ENCODE measurements at places on chromosomes 16 and 17.

DNA sequence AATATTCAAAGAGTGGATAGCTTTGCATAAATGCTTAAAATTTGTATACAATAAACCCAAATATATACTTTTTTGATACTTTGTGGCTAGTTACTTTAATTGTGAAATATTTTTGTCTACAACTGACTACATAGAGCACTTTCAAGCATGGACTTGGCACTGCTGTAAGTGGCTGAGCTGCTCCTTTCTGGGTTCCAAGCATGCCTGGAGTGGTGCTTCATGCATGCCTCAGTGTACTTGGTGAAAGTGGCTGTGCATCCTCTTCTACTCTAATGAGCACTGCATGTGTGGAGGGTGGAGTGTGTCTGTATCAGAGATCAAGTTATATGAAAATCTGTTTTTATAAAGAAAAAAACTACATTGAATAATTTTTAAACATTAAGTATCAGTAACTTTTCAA lies 94.1 kb downstream of the OMG start:
- no peak for DNase-seq

- DNase-seq = no peak
These were observed 171.8 kb downstream of the WSCD1 start for GRCh38 chr17:6241996-6242395.

DNA sequence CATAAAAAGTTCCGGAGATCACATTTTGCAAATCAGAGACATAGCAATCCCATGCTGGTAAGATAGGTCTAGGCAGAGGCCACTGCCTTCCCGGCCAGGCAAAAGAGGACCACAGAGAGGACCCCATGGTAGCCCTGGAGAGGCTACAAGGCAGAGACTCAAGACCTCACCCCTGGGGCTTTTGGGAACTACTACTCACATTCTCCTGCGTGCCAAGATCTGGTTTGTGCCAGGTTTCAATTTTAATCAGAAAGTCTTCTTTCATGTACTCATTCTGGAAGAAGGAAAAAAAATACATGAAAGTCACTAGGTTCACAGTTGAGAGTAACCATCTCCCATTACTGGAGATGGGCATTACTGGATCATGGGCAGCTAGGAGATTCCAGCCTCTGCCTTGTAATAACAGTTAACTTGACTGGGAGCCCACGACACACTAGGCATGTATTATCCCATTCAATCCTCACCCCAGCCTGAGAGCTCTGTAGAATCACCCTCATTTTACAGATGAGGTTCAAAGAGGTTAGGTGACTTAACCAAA lies 21.2 kb downstream of the PITPNA start:
- DNase-seq = no peak

- no peak for DNase-seq
These were observed 30.3 kb upstream of the SUPT4H1 start for GRCh38 chr17:58382108-58382871.

- no peak for DNase-seq
These were observed 29.0 kb upstream of the SLC39A11 start for GRCh38 chr17:73121506-73121905.

DNA sequence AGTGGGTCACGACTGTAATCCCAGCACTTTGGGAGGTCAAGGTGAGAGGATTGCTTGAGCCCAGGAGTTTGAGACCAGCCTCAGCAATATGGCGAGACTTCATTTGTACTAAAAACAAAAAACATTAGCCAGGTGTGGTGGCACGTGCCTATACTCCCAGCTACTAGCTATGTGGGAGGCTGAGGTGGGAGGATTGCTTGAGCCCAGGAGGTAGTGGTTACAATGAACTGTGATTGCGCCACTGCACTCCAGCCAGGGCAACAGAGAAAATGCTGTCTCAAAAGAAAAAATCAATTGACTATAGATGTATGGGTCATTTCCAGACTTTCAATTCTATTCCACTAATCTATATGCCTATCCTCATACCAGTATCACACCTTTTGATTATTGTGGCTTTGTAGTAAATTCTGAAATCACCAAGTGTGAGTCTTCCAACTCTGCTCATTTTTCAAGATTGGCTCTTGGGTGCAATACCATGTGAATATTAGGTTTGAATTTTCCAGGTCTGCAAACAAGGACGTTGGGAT lies 27.2 kb upstream of the CEP20 start:
- DNase-seq = no peak

GRCh38 chr16:15803618-15804017 lies 53.2 kb downstream of the MYH11 start:
- no peak for DNase-seq

DNA sequence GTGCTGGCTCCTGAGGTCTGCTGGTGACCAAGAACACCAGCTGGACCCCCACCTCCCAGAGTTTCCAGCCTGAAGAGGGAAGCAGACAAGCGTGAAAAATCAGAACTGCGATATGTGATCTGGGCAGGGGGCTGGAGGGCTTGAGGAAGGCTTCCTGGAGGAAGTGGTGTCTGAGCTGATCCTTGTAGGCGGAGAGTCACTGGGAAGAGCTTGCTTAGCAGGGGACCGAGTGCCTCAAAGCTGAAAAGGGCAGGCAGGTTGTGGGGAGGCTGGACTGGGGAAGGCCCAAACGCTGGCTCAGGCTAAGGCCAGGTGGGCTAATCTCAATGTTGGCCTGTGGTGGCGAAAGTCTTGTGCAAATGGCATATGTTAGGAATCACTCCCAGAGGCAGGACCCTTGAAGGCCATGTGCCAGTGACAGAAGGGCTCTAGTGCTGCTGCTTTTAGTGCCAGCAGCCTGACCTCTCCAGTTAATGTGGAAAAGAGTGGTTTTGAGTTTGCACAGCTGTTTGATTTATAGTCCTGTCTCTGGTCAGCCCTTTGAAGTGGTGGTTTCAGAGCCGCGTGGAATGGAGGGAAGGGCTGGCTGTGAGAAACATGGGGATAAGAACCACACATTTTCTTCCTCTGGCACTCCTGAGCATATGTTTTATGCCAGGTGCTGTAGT lies 85.3 kb upstream of the LGALS9 start:
- no peak for DNase-seq

- no peak for DNase-seq
These were observed 122.1 kb downstream of the CA10 start for GRCh38 chr17:52036416-52036815.

- no peak for DNase-seq
These were observed 12.6 kb upstream of the ALDH3A1 start for GRCh38 chr17:19760746-19761145.

DNA sequence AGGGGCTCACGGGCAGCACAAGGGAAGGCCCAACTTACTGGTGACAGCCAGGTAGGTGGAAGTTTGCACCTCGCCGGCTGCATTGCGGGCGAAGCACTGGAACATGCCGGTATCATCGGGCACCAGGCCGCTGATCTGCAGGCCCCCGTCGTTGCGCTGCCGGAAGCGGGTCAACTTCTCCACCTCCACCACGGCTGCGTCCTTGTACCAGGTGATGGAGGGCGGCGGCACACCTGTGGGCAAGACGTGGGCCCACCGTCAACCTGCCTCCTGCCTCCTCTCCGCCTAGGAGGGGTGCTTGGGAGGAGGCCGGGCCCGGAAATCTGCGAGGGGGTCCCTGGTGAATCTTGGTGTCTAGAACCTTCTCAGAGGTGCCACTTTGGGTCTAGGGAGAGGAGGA lies 123.6 kb upstream of the CDC42EP4 start:
- no peak for DNase-seq

GRCh38 chr17:2057175-2057759 lies 2.4 kb downstream of the HIC1 start:
- no peak for DNase-seq

DNA sequence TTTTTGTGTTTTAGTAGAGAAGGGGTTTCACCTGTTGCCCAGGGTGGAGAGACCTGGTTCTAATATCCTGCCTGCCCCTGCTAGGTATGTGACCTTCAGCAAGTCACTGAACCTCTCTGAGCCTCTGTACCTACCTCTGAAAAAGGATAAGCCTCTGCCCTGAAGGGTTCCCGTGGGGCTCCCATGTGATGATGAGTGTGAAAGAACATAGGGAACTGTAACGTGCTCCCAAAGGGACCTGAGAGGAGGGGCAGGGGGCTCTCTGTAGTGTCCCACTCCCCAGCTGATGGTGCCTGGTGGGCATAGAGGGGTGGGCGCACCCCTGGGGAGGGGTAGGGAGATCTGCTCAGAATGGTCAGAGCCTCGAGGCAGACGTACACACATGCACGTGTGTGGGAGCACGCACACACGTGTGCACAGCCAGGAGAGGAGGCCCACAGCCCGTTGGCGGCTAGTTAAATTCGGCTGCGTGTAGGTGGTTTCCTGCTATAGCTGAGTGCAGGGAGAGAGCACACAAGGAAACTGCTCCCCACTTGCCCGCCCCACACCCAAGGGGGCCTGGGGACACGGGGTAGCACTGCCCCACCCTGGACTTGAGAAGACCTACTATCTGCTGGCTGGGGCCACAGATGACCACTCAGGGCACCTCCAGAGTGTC lies 6.7 kb downstream of the KCNH4 start:
- no peak for DNase-seq

- no peak for DNase-seq
These were observed 108.6 kb downstream of the PITPNC1 start for GRCh38 chr17:67485666-67486065.

DNA sequence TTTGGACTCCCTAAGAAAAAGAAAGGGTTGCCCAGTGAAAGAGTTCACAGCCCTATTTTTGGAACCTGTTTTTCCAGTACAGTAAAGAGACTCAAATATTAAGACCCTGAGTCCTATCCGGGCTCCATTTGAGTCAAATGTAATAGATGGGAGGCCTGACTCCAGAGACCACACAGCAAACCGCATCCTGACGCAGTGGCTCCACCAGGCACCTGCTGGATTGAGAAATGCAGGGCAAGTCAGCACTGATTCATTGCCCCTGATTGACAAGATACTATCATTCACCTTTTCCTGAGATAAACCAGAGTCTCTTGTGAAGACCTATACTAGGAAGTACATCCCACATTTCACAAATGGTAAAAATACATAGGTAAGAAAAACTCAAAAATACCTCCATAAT lies 715.7 kb upstream of the SOX9 start:
- no peak for DNase-seq

GRCh38 chr16:929227-930073 lies 41.3 kb downstream of the LMF1 start:
- DNase-seq = no peak

GRCh38 chr17:12959441-12959840 lies 58.4 kb downstream of the ELAC2 start:
- DNase-seq = no peak

DNA sequence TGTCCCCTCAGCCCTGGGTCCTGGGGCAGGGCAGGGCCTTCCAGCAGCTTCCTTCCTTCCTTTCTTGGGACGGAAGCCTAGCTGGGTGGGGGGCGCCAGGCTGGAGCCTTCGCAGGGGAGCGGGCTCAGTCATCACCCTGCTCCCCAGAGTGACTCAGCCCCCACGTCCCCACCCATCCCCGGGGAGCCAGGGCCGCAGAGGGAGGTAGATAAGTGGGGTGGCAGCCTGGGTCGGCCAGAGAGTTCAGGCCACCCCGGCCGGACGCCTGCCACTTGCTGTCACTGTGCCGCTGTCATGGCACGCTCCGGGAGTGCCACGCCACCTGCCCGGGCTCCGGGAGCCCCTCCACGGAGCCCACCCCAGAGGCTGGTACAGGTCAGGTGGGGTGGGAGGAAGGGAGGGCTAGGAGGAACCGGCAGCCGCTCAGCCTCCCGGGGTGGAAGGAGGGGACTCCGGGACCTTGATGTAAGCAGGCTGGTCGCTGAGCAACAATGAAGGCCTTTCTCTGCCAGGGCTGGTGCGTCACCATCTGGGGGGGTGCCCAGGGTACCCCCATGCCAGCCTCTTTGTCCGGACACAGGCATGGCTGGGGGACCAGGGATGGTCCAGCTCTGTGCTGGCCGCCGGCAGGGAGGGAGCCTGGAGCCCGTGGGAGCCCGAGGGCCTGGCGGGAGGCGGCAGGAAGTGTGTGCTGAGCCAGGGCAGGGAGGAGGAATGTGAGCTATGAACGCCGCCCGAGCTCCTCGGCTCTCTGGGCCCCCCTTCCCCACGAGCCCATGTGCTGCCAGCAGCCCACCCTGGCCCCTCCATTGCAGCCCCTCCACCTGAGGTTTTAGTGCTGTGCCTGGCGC lies 6.6 kb downstream of the NHERF2 start:
- DNase-seq = peak; percentile 72

DNA sequence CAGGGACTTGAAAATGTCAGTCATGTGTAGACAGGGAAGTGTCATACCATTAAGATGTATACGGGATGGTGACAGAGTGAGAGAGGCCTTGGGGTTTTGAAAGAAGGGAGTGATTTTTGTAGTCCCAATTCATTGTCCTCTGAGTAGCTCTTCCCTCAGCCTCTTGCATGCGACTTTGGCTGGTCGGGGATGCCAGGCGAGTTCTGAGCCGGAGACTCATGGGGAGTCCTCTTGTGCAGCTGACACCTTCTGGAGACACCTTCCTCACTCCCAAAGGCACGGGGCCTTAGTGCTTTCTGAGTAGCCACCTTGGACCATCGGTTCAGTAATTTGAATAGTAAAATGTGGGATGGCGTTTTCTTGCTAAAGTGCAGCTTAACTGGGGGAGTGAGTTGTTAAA lies 144.7 kb downstream of the PRKCA start:
- no peak for DNase-seq

GRCh38 chr17:37025238-37025637 lies 76.5 kb downstream of the AATF start:
- DNase-seq = no peak
